ENCODE measurements at places on chromosomes 1 and 21.

DNA sequence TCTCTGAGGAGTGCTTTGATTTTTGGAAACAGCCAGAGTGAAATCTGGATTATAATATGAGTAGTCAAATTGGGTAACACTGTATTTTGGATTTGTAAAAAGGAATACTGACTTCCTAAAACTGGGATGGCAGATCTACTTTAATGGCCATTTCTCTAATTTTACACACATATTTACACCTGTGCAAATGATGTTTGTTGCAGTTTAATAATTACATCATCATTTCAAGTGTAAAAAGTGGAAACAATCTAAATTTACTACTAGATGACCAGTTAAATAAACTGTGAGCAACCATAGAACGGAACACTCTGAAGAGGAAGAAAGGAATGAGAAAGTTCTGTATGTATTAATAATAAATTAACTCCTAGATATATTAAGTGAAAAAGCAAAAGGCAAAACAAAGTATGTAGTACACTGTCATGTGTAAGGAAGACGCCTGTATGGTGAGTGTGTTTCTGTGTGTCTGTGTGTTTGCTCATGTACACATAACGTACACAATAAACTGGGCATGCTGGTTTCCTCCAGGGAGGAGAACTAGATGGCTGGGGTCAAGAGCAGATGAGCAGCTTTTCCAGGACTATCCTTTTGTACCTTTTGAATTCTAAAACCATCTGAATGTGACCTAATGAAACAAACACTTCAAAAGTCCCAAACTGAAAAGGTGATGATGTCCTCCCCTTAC, 2.9 kb upstream of the RHEX start:
- DNase-seq, result no peak

DNA sequence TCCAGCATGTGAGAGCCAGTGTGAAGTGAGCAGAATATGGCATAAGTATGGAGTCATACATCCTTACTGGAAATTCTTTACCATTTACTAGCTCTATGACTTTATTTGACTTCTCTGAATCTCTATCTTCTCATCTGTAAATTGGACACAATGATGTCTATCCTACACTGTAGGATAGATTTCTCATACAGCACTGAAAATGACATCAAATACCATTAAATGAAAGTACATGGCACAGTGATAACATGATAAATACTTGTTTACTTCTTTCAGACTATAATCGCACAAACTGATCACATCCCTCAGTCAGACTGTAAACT, 1.3 kb upstream of the CTTNBP2NL start:
- no peak for DNase-seq

DNA sequence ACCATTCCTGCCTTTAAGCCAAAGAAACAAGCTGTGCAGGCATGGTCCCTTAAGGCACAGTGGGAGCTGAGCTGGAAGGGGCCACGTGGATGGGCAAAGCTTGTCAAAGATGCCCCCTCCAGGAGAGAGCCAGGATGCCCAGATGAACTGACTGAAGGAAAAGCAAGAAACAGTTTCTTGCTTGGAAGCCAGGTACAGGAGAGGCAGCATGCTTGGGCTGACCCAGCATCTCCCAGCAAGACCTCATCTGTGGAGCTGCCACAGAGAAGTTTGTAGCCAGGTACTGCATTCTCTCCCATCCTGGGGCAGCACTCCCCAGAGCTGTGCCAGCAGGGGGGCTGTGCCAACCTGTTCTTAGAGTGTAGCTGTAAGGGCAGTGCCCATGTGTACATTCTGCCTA, 1.3 kb upstream of the SLC50A1 start:
- peak; percentile 20 for DNase-seq

DNA sequence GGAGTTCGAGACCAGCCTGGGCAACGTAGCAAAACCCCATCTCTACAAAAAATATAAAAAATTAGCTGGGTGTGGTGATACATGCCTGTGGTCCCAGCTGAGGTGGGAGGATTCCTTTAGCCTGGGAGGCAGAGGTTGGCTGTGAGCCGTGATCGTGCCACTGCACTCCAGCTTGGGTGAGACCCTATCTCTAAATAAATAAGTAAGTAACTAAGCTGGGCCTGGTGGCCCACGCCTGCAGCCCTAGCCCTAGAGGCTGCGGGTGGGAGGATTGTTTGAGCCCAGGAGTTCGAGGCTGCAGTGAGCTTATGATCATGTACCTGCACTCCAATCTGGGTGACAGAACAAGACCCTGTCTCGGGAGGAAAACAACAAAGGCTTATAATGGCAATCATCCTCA, 4.6 kb downstream of the CLIC4 start:
- no peak for DNase-seq

GRCh38 chr1:216183007-216183406, 240.2 kb downstream of the USH2A start:
- no peak for DNase-seq

- no peak for DNase-seq
Measured at GRCh38 chr1:200471739-200472138, 61.9 kb upstream of the ZNF281 start.

DNA sequence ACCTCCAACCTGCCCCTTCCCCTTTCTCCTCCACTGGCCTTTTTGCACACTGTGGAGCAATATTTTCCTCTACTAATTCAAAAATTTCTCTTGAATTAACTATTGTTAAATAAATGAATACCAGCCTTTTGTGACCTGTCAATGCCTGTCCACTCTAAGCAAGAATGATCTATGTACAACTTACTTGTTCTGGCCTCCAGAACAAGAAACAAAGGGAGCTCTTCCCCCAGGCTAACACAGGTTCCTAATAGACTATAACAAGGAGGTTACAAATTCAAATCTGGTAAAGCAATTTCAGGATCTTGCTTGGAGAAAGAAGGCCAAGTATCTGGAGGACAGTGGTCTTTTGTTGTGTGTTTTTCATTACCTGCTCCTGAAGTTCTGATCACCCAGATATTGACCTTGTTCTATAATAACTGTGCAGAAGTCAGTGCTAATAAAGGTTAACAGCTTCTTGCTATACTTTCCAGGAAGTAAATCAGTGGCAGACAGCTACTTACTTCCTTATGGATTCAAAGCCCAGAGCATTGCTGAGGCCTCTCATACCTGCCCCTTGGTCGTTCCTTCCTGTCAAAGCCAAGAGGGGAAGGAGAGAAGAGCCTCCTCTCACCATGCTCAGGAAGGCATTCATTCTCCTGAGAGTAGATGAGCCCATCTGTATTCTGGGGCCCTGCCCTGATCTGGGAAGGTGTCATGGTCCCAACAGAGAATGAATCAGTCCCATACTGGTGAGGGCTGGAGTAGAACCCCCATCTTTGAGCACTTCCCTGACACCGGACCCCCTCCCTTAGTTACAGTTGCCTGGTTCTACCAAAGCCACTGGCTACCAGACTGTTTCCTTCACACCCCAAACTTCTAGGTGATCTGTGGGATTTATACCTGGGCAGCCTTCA, 56.8 kb downstream of the DESI2 start:
- DNase-seq, result peak; percentile 72

GRCh38 chr1:15507278-15507677, 16.7 kb downstream of the CASP9 start:
- DNase-seq, result no peak

DNA sequence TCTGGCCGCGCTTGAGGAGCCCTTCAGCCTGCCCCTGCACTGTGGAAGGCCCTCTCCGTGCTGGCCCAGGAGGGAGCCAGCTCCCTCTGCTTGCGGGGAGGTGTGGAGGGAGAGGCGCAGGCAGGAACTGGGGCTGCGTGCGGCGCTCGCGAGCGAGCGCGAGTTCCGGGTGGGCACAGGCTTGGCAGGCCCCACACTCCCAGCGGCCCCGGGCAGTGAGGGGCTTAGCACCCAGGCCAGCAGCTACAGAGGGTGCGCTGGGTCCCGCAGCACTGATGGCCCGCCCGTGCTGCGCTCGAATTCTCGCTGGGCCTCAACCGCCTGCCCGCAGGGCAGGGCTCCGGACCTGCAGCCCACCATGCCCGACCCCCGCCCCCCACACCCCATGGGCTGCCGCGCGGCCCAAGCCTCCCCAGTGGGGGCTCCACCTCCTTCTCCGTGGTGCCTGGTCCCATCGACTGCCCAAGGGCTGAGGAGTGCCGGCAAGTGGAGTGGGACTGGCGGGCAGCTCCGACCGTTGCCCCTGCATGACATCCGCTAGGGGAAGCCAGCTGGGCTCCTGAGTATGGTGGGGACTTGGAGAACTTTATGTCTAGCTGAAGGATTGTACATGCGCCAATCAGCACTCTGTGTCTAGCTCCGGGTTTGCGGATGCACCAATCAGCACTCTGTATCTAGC, 46.0 kb downstream of the COL24A1 start:
- DNase-seq, result no peak

- no peak for DNase-seq
Measured at GRCh38 chr1:234730770-234731568, 121.0 kb upstream of the IRF2BP2 start.

GRCh38 chr21:44829507-44830092, 11.7 kb upstream of the SUMO3 start:
- no peak for DNase-seq

GRCh38 chr1:202124142-202124541, 1.4 kb downstream of the GPR37L1 start:
- DNase-seq, result no peak

- no peak for DNase-seq
Measured at GRCh38 chr1:228150461-228151179, 890 bp downstream of the GJC2 start.

- no peak for DNase-seq
Measured at GRCh38 chr1:154807048-154807591, 63.0 kb downstream of the KCNN3 start.

GRCh38 chr21:42089093-42089631, 18.0 kb downstream of the UMODL1 start:
- peak; percentile 51 for DNase-seq

GRCh38 chr1:170871868-170872267, 63.5 kb upstream of the MROH9 start:
- no peak for DNase-seq

DNA sequence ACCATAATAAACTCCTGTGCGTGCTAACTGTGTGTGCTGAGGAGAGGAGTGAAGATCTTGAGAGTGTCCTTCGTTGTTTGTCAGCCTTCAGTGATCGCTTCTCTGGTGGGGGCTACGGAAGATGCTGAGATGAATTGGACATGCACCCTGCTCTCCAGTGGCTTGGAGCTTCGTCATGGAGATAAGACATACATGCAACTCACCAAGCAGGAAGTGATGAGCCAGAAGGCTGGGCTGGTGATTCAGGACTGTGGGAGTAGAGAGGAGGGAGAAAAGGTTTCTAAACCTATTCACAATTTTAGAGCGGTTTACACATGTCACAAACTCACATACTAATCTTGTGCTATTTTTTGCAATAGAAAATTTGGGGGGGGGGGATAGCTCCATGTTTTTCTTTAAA, 128.9 kb upstream of the ADAR start:
- no peak for DNase-seq

- DNase-seq, result no peak
Measured at GRCh38 chr1:226660410-226661182, 78.5 kb downstream of the ITPKB start.

GRCh38 chr1:153133267-153133666, 17.4 kb downstream of the SPRR2G start:
- DNase-seq, result no peak

GRCh38 chr1:210692796-210693195, 364.1 kb downstream of the HHAT start:
- DNase-seq, result no peak

DNA sequence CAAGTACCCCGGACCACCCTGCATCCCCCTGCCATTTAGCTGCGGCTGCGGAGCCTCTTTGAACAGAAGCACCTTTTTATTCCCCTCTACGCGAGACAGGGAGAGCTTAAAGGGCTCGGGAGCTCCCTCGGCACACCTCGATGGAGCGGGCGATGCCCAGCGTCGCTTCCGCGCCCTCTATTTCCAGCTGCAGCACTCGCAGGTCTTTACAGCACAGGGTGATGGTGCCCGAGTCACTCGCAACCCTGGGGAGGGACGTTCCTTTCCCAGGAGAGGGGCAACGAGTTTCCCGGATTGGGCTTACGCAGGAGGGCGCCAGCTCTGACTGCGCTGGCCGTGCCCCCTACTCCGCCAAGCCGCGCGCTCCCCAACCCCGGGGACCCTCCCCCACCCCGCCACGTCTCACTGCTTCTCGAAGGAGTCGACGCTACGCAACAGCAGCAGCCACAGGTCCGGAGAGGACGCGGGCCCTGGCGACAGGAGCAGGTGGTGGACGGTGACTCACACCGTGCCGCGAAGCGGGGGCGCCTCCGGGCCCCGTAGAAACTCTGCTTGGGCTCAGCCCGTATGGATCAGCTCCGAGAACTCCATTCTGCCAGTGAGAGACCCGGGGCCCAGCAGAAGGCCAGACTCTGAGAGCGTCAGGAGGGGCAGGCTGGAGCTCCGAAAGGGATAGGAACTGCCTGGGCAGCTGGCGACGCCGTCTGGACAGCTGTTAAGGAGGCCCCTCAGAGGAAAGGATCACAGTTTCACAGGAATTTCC, 5.8 kb upstream of the FAM167B start:
- DNase-seq, result peak; percentile 40

- no peak for DNase-seq
Measured at GRCh38 chr21:37077403-37077802, 4.3 kb downstream of the TTC3 start.

GRCh38 chr1:76450229-76450628, 375.7 kb downstream of the ST6GALNAC3 start:
- DNase-seq, result no peak

DNA sequence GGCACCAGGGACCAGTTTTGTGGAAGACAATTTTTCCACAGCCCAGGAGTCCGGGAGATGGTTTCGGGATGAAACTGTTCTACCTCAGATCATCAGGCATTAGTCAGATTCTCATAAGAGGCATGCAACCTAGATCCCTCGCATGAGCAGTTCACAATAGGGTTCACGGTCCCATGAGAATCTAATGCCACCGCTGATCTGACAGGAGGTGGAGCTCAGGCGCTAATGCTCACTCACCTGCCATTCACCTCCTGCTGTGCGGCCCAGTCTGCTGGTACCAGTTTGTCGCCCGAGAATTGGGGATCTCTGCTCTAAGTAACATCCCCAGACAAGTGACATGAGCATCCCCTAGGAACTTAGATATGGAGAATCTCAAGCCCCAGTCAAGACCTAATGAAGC, 180.7 kb downstream of the COQ8A start:
- peak; percentile 15 for DNase-seq

DNA sequence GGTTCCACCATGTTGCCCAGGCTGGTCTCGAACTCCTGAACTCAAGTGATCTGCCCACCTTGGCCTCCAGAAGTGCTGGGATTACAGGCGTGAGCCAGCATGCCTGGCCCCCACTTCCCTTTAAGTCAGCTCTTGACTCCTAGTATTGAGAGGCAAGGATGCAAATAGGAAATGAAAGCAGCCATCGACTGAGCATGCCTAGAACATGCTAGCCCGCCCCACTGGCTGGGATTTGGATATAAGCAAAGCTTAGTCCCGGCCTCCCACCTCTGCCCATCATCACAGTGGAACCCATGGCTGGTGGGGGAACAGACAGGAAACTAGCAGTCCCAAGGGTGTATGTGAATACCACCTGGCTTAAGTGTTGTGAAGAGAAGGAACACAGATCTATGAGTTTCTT, 10.5 kb downstream of the C1orf167 start:
- DNase-seq, result no peak

DNA sequence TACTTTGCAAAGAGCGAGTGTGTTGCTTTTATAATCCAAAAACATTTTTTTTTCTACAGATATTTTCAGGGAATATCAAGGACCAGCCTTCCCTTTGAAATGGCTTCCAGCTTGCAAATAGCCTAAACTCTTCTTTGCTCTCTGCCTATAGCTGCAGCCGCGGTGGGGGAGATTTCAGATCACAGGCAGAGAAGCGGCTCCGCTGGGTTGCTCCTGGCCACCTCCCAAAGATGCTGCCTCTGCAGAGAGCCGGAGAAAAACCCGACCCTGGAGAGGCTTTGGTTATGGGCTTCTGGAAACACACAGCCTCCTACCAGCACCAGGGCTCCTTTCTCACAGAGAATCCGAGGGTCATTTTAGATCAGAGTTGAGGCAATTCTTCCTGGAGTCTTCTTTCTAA, 18.6 kb upstream of the PAX7 start:
- DNase-seq, result no peak

GRCh38 chr1:220732621-220733020, 15.5 kb upstream of the MTARC2 start:
- no peak for DNase-seq
